ENCODE measurements at places on chromosomes 2 and 18. TPM values are rescaled to one million over a fixed set of nuclear protein-coding genes. Genes with fewer than 3 reads are reported as not detected.

IMMT gene
- total RNA-seq = 181 TPM

GRCh38 chr18:57741273-57741672, 61.8 kb downstream of the ATP8B1 start:
- DNase-seq = no peak

GRCh38 chr18:45353530-45353929, 261.7 kb upstream of the SLC14A2 start:
- no peak for DNase-seq

DNA sequence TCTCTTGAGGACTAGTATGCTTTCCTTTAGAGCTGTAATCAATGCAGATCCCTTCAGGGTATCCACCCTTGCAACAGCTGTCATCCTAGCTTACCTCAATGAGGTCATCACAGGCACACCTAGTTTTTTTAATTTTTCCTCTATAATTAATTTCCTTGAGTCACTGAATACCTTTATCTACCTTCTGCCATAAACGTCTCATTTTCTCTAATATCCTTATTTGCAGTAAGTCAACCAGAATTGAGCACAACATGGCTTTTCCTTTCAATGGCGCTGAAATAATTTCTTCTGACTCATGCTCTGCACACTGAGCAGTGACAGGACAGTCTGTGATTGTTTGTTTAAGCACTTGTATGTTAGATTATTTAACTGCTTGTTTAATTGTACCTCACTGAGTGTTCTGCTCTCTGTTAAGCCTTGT, 49.4 kb downstream of the ETAA1 start:
- no peak for DNase-seq

- DNase-seq = no peak
Observed at GRCh38 chr2:215888680-215889079, 124.7 kb downstream of the MREG start.

SDC1 gene
- total RNA-seq = 0.63 TPM

DNA sequence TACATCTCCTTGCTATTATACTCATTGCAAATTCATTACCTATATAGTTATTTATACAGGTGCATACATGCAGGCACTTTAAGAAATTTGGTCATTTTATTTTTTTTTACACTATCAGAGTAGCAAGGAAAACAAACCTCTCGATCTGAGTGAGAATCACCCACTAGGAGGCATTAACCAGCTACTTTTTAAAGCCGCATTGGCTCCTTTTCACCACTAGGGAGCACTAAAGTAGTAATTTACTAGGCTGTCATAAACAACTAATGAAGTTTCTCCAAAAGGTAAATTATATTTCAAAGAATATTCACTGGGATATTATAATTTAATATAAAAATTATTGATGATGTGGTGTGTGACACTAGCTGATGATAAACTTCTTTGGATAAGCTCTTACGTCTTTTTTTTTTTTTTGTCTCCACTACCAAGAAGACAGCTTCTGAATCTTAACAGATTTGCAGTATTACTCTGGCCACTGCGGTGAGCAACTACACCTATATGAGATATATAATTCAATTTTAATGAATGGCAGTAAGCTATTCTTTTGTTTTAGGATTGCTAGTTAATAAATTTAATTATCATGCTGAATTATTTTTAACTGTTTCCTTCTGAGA, 101.9 kb downstream of the NOL4 start:
- peak; percentile 67 for DNase-seq

GRCh38 chr2:224101820-224102630, 62.9 kb upstream of the SERPINE2 start:
- no peak for DNase-seq

DNA sequence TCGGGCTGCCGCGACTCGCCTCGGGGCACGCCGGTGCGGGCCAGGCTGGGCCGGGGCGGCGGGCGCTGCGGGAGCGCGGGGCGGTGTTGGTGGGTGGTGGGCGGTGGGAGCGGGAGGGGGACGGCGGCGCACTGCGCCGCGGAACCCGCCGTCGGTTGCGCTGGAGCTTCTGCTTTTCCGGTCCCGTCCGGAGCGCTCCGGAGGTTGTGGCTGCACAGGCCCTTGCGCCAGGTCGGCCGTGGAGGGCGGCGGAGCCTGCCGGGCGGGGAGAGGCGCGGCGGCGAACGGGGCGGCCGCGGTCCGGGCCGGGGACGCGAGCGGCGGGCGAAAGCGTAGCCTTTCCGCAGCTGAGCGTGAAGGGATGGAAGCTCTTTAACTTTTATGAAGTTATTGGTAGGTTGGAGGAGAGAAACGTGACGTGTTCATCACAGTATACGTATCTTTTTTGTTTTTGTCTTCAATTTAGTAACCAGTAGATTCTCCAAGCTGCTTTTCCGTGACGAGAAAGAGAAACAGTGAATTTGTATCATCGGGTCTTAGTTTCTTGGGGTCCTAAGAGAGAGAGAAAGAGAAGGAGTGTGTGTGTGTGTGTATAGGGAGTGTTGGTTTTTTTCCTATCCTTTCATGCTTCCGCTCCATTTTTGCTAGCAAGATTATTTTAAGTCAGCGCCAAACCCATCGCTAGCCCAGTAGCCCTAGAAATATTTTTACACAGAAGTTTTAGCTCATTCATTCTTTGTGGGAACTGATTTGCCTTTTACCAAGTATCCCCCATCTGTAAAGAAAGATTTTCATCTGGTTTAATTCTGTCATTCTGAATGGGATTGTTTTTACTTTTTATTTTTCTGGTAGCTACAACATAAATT, 535 bp downstream of the ATG4B start:
- DNase-seq = peak; percentile 83

- DNase-seq = no peak
Observed at GRCh38 chr2:209476367-209477208, 52.7 kb downstream of the MAP2 start.

SCYGR3 gene
- total RNA-seq = not detected

STPG4 gene
- 0.16 TPM for total RNA-seq

DNA sequence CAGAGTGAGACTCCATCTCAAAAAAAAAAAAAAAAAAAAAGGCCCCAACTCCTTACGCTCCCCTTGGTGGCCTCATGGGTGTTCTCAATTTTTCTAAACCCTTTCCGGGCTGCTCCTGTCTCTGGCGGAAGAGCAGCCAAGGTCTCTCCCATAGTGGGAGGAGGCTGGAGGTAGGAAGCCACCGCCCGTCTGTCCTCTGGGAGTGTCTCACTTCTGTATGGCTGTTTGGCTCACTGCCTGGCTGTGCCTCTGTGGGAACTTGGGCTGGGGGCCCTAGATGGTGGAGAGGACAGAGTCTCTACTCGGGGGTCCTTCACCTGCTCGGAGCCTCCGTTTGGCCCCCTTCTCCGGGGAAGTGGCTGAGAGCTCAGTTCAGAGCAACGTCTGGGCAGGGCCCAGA, 245.3 kb downstream of the CELF4 start:
- no peak for DNase-seq

- no peak for DNase-seq
Observed at GRCh38 chr2:230961091-230961491, 34.8 kb upstream of the SPATA3 start.

ZAP70 gene
- 240 TPM for total RNA-seq

CCDC141 gene
- total RNA-seq = 2.1 TPM

GRCh38 chr2:7119132-7119835, 202.1 kb downstream of the RNF144A start:
- DNase-seq = peak; percentile 75

DNA sequence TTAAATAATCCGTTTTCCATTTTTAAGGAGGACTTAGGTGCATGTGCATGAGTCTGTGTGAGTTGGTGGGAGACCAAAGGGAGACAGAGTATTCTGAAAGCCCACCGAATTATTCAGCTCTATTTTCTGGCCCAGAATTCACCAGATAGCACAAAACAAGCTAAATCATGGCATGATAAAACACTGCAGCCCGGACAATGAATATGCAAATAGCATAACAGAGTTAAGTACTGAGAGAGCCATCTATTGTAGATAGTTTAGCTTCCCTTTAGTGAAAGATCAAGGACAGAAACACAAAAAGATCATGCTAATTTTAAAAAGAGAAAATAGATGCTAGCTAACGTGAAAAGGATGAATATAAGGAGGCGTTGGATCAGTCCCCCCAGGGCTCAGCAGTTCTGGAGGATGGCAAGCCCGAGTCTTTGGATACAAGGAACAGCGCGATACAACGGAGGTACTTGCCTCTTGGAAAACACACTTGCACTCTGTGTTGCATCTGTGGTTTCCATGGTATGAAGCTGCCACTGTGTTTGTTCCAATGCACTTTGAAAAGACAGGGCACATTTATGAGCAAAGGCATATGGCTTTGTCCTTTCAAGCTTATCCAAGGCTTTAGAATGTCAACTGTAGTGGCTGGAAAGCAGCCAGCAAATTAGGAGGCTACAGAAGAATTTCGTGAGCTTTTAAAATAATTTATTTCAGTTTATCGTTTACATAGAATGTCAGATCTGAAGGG, 119.9 kb downstream of the LYPD1 start:
- DNase-seq = no peak

DNA sequence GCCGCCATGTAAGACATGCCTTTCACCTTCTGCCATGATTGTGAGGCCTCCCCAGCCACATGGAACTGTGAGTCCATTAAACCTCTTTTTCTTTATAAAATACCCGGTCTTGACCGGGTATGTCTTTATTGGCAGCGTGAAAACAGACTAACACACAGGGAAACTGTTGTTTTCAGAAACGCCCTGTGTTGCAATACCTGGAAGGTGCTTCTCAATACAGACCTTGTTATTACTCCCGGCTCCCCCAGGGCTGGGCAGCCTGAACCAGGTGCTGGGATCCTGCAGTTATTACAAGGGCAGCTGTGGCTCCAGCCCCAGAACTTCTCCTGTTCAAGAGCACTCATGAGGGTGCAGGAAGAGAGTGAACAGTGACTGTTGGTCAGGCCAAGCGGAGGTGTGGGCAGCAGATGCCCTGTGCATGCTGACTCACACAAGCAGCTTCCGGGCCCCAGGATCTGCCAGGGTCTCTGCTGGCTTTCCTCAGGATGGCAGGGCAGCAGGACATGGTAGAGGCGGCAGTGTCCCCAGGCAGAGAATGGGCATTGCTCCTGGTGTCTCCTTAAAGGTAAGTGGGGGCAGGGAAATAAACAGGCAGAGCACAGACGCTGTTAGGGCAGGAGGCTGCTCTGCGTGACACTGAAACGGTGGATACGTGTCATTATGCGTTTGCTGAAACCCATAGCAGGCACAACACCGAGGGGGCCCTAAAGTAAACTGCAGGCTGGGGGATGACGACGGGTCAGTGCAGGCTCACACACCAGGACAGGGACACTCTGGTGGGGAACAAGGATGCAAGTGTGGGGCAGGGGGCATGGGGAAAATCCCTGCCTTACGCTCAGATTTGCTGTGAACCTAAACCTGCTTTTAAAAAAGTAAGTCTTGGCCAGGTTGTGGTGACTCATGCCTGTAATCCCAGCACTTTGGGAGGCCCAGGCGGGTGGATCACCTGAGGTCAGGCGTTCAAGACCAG, 89.1 kb downstream of the NDUFA10 start:
- DNase-seq = no peak

GRCh38 chr2:67560771-67561456, 163.8 kb downstream of the ETAA1 start:
- DNase-seq = no peak

TOGARAM2 gene
- 4.8 TPM for total RNA-seq

- no peak for DNase-seq
Observed at GRCh38 chr2:47893771-47894170, 12.5 kb downstream of the FBXO11 start.

- no peak for DNase-seq
Observed at GRCh38 chr2:38262069-38262871, 114.8 kb downstream of the ATL2 start.

BZW1 gene
- 489 TPM for total RNA-seq

GRCh38 chr2:192286093-192286701, 91.5 kb upstream of the TMEFF2 start:
- no peak for DNase-seq

VIL1 gene
- not detected for total RNA-seq

DNA sequence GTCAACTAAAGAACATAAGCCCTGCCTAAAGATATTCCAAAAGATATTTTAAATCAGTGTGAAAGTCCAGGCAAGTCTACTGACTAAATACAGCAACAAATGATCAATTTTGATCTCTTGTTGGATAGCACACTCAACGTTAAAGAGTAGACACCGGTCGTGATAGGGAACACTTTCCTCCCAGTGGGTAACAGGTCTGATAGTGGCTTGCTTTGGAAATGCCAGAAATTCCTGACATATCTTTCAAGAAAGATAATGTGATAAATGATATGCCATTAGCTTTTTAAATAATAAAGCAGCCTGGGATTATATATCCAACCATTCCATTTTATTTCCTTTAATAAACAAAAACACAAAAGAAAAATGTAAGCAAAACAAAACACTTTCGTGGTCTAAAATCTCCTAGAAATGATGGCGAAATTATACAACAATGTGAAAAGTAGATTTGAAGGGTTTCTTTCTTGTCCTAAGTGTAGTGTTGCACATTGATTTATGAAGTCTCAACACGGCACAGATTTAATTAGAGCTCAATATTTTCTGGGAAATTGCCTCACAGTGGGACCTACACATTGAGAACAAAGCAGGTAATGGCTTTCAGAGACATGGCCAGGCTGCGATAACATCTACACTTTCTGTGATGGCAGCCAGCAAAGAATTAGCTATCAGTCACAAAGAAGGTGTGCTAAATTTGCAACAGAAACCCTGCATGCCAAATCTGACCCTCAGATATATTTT, 158.6 kb downstream of the PPP1R1C start:
- DNase-seq = no peak

DNA sequence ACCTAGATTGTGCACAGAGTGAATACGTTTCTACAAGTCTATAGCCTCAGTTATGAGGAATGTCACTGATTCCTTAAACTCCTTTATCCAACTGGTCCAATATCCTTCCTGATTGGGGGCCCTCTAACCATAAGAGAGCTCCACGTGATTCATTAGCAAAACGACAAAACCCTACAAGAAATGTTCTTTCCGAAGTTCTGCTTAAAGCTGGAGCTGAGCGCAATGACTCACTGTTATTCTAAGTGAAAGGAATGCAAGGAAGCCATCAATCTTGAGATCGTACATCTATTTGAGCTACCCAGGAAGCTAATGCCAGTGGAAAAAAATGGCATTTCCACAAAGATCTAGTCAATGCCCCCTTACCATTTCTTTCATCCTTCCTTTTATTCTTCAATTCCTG, 354.9 kb upstream of the CDH20 start:
- DNase-seq = no peak

GRCh38 chr2:73053316-73054114, 18.0 kb downstream of the SFXN5 start:
- DNase-seq = no peak

- no peak for DNase-seq
Observed at GRCh38 chr2:29697181-29697580, 224.2 kb downstream of the ALK start.

VAMP5 gene
- total RNA-seq = 33.1 TPM

DNA sequence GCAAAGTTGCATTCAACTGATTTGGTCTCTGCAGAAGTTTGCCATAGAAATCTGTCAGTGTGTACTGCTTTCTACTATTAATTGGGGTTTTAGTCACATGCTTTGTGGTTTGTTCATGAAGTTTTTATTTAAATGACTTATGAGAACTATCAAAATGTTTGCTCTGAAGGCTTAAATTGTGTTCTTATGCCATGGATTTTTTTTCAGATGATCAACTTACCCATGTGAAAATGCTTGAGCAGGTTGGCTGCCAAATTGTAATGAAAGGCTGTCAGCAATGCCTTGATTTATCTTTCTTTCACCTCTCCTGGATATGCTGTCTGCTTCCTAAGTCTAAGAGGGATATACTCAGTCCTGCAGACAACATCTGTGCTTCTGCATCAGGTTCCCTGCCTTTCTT, 50.7 kb downstream of the FMNL2 start:
- no peak for DNase-seq

OTX1 gene
- not detected for total RNA-seq

HTR2B gene
- not detected for total RNA-seq
